ENCODE measurements at places on chromosomes 4 and X.
A peak's percentile ranks its signal among the peaks of the same experiment; 100 is the strongest.

- DNase-seq: no peak
These were observed 24.8 kb downstream of the IL13RA1 start for GRCh38 chrX:118751950-118752783.

- no peak for DNase-seq
These were observed 689.3 kb downstream of the CENPC start for GRCh38 chr4:66855956-66856355.

DNA sequence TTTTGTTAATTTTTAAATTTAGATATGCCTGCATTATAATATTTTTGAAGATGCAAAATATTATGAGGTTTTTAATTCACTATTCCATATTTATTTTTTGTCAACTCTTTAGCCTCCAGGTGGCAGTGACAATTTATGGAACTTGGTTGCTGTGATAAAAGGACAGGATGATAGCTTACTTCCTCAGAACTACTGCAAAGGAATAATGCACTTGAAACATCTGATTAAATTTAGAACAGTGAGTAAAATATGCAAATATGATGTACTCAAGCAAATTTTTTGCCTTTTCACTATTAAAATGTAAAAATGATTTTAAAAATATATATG is 45.1 kb downstream of the SPATA4 start:
- DNase-seq: no peak

DNA sequence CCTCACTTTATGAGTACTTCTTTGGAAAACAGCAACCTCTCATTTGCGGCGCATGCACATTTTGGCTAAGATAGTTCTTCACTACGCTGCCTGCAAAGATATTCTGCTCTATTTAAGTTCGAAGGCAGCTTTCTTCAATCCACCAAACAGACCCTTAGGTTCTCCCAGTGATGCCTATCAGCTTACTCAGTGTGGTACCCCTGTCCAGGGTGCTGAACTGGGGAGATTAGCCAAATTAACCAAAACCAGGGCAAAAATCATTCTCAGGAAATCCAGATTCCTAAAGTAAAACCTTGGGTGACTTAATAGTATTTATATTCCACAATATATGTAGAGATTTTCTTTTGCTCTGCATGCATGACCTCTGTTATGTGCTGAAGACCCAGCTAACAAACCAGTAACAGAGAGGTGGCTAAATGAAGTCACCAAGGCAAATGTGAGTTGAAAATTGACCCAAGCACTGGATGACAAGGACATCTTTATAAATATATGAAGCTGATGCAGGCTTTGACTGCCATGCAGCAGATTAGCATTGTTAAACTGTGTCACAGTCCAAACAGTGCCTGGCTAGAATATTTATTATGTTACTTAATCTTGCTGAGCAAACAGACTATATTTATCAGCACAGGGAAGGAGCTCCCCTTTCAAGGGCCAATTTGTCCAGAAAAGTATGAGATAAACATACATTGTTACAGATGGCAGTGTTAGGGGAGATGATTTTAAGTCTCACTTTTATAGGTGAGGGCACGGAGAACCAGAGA is 418.2 kb downstream of the STIM2 start:
- DNase-seq: no peak

DNA sequence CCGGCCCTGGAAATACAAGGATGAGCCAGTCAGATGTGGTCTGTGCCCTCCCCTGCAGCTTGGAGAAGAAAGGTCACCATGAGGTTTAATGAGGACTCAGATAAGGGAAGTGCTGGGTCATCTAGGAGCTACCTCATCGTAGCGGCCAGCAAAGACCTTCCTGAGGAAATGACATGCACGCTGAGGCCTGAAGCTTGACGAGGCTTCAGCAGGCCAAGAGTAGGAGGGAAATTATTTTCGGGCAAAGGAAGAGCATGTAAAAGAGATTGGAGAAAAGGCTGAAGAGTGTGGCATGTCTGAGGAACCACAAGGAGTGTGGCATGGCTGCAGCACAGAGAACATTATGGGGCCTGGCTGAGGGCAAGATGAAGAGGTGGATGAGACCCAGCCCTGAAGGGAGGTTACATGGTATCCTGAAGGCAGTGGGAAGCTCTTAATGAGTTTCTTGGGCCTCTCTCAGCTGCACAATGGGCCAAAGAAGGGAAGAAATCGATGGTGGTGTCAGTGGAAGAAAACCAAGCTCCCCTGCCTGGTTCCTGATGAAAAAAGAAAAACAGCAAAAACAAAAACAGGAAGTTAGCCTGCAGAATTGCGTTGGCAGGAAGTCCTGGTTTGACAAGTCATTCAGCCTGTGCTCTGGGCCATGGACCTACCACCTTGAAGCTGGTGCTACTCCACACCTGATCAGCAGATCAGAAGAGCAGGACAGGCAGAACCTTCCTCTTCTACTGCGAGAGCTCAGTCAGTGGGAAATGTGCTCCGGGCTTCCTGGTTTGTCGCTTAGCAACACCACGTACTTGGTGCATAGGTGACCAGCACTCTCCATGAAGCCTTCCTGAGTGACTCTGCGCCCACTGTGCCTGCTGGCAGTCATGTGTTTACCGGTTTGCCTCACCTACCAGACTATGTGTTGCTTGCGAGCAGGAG is 134.5 kb upstream of the KLF3 start:
- no peak for DNase-seq

DNA sequence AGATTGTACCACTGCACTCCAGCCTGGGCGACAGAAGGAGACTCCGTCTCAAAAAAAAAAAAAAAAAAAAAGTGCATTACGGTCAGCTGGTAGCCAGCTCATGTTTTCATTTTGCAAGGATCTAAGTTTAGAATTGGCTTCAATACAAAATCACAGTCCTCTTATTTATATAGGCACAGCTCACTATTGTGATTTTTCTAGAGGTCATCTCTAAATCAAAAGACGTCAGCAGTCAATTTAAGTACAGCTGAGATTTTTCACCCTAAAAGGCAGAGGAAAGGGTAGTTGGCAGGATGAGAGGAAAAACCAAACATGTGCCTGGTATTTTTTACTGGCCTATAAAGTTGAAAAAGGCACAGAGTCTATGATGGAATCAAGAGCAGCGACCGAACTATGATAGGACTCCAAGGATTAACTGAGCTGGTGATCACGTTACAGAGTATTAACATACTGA is 30.8 kb downstream of the ASB5 start:
- DNase-seq: no peak

- no peak for DNase-seq
These were observed 150.4 kb downstream of the MGST2 start for GRCh38 chr4:139815778-139816601.

DNA sequence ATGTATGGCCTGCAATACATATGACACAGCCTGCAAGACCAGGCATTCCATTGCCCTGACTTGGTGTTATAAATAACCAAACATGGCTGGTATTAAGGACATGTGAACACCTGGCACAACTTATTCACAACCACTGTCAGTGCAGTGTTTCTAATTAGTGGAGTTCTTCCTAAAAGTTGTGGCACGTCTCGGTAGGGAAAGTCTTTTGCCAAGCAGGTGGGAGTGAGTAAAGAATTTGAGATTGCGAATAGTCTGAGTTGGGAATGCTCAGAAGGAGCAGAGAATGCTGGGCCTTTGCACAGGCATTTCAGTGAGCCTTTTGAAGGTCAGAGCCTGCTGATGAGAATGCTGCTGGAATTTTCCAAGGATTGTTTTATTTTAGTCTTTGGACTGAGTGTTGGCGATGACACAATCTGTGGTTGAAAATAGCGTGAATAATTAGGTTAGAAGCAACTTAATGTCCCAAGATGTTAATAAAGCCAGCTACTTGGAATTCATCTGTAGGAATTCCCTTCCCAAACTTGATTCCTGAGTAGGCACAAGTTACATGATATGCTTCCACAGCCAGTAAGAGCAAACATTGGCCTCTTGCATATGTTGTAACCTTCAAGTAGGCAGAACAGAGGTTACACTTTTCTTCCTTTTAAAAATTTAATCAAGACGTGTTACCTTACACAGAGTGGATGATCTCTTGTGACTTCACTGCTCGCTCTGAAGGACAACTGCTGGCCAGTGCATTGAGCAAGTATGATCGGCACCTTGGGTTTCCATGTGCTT is 83.6 kb upstream of the PGRMC2 start:
- DNase-seq: no peak

DNA sequence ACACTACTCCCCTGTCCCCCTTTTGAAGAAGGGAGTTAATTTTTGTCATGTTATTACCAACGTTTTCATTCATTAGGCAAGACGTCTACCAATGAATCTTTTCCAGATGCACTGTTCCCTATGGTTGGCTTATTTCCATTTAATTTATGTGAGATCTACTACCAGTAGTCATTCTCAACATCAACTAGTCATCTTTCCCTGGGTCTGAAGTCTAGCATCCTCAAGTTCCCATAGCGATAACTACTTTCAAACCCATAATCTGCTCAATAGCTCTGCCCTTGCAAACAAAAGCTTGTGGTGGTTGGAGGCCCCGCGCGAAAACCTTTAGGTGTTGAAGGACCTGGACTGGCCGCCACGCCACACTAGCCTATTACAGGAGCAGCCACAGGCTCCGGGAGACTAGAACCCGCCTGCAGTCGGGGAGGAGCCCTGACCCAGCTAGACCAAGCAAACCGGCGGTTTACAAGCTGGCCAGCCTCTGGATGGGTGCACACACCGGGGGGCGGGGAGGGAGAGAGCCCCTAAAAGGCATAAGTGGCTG is 746 bp downstream of the PPAT start:
- peak; percentile 13 for DNase-seq

GRCh38 chr4:98527534-98528269 is 130.7 kb downstream of the TSPAN5 start:
- DNase-seq: no peak

DNA sequence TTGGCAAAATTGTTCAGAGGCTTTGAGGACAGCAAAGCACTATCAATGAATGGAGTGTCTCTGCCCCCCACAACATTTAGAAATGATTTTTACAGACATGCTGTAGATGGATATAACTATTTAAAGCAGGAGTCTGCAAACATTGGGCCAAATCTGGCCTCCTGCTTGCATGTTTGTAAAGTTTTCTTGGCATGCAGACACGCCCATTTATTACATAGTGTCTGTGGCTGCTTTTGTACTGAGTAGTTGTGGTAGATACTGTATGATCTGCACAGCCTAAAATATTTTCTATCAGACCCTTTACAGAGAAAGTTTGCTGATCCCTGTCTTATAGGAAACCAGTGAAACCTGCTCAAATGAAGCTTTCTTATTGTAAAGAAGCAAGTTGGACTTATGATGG is 45.5 kb upstream of the PHEX start:
- DNase-seq: no peak

DNA sequence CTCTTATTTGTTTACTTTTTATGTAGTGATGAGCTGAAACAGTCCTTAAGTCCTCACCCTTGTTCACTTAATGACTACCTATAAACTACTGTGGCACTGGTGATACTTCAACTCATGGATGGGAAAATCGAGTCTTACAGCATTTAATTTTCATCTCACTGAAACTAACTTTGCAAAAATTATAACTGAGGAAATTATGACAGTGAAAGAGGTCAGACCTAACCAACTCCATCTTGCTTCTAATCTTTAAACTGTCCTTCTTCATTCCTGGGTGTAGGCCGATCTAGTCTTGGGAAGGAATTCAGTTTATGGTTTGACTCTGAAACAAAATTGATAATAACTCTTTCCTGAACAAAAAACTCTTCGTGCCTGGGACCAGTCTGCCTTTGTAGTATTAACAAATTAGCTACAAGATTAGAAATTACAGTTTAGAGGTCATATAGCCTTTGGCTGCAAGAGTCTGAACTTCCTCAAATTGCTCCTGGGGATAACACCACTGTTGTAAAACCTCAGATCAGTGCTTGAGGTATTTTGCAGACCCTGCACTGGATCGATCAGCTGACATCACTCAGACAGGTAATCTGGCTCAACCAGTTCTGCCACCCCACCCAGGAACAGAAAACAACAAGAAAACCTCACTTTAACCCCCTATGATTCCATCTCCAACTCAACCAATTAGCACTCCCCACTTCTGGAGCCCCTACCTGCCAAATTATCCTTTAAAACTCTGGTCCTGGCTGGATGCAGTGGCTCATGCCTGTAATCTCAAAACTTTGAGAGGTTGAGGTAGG is 995.7 kb upstream of the PRKX start:
- DNase-seq: no peak

- no peak for DNase-seq
These were observed 354.9 kb downstream of the CAMK2D start for GRCh38 chr4:113406723-113407016.

DNA sequence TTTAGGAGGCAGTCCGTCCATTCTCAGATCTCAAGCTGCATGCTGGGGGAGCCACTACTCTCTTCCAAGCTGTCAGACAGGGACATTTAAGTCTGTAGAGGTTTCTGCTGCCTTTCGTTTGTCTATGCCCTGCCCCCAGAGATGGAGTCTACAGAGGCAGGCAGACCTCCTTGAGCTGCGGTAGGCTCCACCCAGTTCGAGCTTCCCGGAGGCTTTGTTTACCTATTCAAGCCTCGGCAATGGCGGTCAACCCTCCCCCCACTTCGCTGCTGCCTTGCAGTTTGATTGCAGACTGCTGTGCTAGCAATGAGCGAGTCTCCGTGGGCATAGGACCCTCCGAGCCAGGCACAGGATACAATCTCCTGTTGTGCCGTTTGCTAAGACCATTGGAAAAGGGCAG is 10.7 kb upstream of the ADH5 start:
- no peak for DNase-seq

- DNase-seq: no peak
These were observed 321.7 kb downstream of the ANKRD50 start for GRCh38 chr4:124390861-124391260.

- DNase-seq: no peak
These were observed 51.7 kb downstream of the RAB28 start for GRCh38 chr4:13432453-13432852.

GRCh38 chr4:53366301-53366716 is 448 bp upstream of the SCFD2 start:
- no peak for DNase-seq

GRCh38 chr4:67394879-67395278 is 150.4 kb downstream of the CENPC start:
- DNase-seq: no peak

GRCh38 chrX:100358766-100359165 is 51.3 kb downstream of the PCDH19 start:
- DNase-seq: no peak

- DNase-seq: no peak
These were observed 1026.9 kb upstream of the SLIT2 start for GRCh38 chr4:19224820-19225219.

DNA sequence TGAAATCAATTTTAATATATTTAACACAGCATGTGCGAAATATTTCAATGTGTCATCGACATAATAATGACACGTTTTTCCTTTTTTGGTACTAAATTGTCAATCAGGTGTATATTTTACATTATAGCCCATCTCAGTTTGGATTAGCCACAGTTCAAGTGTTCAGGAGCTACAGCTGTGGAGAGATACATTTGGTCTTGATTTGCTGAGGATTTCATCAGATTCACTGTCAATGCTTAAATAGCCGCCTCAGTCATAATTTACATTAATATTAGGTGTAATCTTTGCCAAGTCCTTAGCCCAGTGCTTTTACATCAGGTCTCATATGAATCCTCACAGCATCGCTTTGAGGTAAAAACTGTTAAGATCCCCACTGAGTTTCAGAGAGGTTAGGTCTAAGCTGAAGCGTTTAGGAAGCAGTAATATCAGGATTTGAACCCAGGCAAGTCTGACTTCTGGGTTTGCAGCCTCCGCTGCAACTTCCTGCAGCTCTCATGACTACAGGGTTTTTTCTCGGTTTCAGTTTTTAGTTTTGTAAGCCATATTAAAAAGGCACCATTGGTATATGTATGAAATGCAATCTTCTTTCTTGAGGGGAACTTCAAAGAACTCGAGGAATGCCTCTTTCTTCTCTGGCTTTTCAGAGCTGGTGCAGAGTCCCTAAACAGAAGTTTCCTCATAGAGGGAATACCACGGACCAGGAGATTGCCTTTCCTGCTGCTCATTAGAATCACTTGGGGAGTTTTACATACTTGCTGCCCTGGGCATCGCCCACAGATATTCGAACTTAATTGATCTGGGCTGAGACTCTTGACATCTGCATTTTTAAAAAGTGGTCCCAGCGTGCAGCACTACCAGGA is 6.4 kb downstream of the MTM1 start:
- DNase-seq: no peak
